ENCODE measurements at places on chromosomes 7 and 10.

- no peak for DNase-seq
These were observed 164.0 kb downstream of the MGMT start for GRCh38 chr10:129631006-129631405.

DNA sequence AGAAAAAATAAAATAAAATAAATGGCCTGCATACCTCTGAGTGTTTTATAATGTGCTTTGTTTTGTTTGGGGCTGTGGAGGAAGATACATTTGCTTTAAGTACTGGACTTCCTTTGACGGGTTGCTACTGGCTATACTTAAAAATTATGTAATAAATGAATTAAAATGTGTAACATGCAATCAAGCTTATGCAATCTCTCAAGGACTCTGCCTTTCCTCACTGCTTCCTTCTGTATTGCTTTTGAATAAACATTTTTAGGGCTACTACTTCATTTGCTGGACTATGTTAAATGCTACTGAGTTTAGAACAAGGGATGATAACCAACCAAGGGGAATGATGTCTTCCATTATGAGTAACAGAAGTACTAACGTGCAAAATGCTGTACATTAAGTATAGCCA is 91.6 kb downstream of the ETV1 start:
- DNase-seq = no peak

DNA sequence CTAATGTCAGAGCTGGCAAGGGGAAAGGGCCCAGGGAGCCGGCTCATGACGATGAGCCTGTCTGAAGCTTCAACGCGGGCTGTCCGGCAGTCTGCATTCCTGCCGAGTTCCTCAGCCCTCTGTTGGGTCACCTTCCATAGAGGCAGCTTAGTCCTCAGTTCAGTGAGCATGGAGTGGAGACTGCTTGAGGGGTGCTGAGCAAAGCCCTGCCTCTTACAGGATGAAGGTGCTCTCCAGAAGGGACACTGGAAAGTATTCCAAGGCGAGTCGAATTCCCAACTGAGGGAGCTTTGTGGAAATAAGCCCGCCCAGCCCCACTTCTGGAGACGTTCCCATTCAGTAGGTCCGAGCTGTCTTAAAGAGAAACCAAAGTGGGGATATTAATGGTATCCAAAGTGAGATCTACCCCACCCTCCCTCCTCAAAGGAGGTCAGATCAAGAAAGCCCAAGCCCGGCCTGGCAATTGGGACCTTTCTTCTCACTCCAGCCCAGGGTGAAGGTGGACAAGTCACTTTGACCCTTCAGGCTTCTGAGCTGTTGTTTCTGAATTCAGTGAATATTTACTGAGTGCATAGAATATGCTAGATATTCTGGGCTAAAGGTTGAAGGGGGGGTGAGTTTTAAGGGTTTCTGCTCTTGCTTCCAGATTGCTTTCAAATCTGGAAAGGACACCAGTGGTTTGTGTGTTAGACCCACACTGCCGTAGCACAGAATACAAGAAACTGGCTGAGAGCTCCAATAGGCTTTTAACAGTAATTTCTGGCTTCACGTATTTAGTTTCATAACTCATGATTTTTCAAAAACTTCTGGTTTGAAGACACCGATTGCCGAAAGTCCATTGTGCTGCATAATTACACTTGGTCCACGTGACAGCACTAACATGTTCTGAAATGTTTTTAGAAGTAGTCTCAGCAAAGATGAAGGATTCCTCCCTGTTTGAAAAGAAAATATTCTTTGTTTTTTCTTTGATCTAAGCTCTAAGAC is 3.5 kb downstream of the EGFR start:
- DNase-seq = no peak

- no peak for DNase-seq
These were observed 48.6 kb upstream of the TES start for GRCh38 chr7:116161728-116162127.

- DNase-seq = no peak
These were observed 34.8 kb downstream of the CHST12 start for GRCh38 chr7:2438186-2438585.

DNA sequence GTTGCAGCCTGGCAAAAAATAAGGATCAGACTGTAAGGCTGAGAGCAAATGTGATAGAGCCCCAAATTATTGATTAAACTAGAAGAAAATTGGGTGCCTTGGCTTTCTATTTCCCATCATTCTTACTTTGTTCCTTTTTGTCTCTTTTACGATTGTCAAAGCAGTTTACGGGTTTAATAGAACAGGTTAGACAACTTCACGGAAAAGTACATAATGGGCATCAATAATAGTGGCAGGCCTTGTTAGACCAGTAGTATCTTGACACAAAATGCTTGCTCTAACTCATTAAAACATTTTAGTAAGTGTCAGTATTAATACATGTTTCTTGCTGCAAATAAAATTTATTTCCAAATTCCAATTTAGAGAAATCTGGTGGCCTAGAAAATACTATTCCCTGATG is 14.5 kb upstream of the GGCT start:
- DNase-seq = no peak

GRCh38 chr10:44968091-44968490 is 8.5 kb downstream of the RASSF4 start:
- no peak for DNase-seq

GRCh38 chr10:79065091-79065551 is 3.6 kb upstream of the ZMIZ1 start:
- DNase-seq = no peak

- DNase-seq = no peak
These were observed 26.4 kb upstream of the SRGN start for GRCh38 chr10:69061305-69062161.
